Fibroblast of villous mesenchyme (primary cell): ENCODE measurements at places on chromosomes 3 and 15. TPM values are rescaled to one million over a fixed set of nuclear protein-coding genes. Genes with fewer than 3 reads are reported as not detected.

The SEMA7A gene
- 16.8 and 24.6 TPM in 2 replicates for total RNA-seq

The SAMMSON gene
- not detected in 2 replicates for total RNA-seq

- DNase-seq = no peak
Measured at GRCh38 chr3:103613397-103614156, 1178.8 kb downstream of the ZPLD1 start.

- no peak for DNase-seq
Measured at GRCh38 chr3:31546725-31547124, 14.0 kb downstream of the STT3B start.

GRCh38 chr3:127630811-127631714 is 2.1 kb downstream of the PODXL2 start:
- no peak for DNase-seq

GRCh38 chr15:26157081-26157480 is 294.0 kb upstream of the ATP10A start:
- DNase-seq = no peak
